ENCODE measurements at places on chromosomes 2 and 18.

DNA sequence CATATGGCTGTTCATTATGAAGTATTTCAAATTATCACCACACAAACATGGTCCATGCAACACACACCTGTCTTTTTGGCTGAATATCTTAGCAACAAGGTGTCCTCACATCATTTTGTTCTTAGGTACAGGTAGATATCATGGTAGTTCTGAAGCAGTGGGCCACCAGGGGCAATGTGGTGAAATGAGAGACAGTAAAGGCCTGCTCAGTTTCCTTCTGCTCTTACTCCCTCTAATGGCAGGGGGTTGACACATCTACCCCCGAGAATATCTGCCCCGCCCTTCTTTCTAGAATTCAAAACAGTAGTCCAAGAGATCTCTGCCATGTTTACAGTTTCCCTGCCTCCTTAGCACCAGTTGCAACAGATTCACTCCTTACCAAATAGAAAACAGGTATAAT lies 147.0 kb upstream of the KLHL14 start:
- peak; percentile 59 for DNase-seq

GRCh38 chr18:10936176-10937053 lies 213.0 kb downstream of the PIEZO2 start:
- DNase-seq = no peak

- DNase-seq = no peak
Observed at GRCh38 chr2:29544917-29545316, 376.5 kb downstream of the ALK start.

DNA sequence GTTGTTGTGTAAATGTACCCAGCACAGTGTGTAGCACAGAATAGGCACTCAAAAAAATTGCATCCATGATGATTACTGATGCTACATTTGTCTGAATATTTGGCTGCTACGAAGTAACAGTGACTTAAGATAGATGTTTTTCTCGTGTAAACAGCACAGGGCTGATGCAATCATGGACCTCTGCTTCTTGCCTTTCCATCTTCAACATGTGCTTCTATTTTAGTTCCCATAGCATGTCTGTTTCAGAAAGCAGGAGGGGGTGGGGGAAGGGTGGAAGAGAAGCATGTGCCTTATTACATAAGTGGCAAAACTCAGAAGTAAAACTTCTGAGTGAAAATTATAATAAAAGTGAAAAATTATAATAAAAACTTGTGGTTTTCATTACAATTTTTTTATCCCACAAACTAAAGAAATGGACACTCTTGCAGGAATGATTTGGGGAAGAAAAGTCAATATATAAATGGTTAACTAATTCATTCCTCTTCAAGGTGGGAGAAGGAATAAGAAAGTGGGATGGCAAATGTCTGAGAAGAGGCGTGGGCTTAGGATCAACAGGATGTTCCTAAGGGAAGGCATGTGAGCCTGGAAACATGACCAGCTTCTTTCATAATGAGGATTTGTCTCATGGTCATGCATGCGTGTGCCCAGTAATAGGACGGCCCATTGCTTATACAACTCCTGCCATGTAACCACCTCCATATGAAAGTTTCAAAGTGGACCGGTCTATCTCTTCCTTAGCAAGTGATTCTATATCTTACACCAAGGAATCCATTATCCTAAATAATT lies 27.2 kb downstream of the CCBE1 start:
- DNase-seq = no peak

DNA sequence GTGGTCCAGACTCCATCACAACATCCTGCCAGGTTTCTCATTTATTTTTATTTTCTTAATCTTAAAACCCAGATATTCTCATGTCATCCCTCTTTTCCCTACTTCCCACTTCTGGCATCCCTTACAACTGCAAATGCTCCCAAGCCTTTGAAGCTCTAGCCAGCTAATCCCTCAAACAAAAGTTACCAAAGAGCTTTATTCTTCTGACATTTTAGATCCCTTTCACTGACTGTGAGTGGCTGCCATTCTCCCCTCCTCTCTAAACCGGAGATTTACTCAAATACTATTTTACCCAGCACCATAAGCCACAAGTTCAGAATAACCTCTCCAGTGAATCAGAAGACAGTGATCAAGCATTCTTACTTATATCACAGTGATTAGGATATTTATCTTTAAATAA lies 569.0 kb upstream of the SYT4 start:
- DNase-seq = no peak

DNA sequence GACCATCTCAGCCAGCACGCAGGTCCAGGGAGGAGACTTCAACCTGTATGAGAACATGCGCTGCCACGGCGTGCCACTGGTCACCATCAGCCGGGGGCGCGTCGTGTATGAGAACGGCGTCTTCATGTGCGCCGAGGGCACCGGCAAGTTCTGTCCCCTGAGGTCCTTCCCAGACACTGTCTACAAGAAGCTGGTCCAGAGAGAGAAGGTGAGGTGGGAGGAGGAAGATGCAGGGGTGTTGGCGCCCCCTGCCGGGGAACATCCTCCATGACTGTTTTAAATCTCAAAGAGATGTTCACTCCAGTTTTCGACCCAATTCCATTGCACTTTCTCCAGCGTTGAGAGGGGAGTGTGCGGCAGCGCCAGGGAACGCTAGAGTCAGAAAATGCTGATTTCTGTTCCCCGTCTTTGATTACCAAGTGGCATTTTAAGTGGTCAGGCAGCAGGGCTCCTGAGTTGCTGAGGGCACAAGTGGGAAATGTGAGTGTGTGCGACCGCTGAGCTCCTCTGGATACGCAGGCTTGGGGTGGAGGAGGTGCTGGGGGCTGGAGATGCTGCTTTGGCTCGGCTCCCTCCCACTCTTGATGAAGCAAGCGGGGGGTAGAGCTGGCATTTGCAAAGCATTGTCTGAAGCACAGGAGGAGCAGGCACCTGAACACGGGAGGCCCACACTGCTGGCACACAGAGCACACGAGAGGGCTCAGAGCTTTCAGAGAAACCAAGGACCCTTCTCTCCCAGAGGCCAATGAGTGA lies 27.7 kb upstream of the MAPRE3 start:
- DNase-seq = peak; percentile 87

DNA sequence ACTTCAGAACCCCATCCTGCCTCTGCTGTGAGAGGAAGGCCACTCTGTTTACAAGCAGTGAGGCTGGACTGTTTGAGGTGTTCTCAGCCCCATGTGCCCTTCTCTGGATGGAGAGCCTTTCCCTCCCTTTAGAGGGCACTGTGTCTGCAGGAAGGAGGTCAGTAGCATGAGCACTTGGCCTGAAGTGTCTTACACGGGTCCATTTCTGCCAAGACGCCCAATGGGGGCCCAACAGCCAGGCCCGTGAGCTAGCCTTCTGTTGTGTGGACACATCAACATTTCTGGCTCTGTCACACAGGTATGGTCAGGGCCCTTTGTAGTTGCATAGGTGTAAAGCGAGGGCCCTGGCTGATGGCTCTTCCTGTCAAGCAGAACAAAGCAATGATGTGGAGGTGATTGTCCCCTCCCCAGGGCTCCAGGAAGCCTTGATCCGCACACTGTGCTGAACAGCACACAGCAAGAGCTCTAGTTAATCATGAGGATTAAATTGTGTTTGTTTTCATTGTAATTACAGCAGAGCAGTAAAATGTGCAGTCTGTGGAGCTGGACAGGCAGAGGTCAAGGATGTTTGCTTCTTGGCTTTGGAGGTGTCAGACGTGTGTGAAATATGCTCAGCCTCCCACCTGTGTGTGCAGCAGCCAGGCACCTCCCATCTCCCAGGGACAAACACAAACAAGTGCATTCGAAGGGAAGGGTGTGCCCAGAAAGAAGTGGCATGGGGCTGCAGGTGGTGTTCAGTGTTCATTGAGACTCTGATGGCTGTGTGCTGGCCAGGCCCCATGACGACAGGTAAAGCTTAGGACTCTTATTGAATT lies 132.1 kb downstream of the SH3RF3 start:
- peak; percentile 26 for DNase-seq

GRCh38 chr2:95058466-95058988 lies 33.0 kb downstream of the MAL start:
- no peak for DNase-seq

- no peak for DNase-seq
Observed at GRCh38 chr18:47877892-47878291, 52.6 kb downstream of the SMAD2 start.

- DNase-seq = peak; percentile 48
Observed at GRCh38 chr2:44942304-44943030, 965 bp downstream of the SIX3 start.

- DNase-seq = no peak
Observed at GRCh38 chr2:43950383-43951008, 45.3 kb downstream of the LRPPRC start.

- DNase-seq = no peak
Observed at GRCh38 chr2:60577682-60578283, 24.3 kb upstream of the BCL11A start.

GRCh38 chr18:45050712-45051601 lies 370.3 kb downstream of the SETBP1 start:
- DNase-seq = no peak

DNA sequence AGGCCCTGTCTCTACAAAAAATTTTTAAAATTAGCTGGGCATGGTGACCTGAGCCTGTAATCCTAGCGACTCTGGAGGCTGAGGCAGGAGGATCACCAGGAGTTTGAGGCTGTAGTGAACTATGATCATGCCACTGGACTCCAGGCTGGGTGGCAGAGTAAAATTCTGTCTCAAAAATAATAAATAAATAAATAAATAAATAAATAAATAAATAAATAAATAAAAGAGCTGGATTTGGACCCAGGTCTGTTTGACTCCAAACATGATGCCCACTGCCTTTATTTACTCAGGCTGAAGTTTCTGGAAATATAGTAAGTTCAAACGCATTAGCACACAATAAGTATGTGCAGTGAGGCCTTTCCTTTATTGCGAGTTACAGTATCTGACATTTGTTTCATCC lies 75.0 kb downstream of the THNSL2 start:
- no peak for DNase-seq

GRCh38 chr2:122129399-122129798 lies 373.9 kb downstream of the TSN start:
- no peak for DNase-seq

DNA sequence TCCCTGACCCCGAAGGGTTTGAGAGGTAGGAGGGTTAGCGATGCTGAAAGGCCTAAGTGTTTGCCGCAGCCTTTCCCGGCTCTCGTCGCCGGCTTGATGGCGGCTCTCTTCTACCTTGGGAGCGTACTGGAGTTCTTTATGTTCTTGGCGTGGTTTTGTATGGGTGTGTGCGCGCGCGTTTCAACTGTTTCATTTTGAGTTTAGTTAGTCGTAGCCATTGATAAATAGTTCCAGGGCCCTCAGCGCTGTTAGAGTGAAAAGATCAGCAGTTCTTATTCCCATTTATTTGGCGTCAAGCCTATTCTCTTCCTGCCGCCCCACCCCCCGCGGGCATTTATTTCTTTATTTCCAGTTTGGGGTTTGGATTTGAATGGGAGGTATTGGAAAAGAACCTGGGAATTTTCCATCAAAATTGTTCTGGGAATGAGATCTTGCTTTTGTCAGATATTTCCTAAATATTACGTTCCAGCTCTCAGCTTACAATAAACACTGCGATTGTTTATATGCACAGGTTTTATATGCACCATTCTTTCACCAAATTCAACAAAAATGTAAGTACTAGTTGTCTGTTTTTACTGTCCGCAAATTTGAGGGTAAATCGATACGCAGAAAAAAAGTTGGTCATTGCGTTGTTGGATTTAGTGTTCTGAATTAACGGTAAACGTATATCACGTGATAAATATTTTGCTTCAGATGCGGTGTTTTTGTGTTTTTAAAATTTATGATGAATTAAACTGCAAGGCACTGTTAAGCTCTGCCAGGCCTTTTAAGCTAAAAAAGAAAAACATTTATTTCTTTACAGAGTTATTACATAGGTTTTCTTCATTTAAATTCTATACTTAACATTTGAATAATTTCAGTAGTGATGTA lies 954 bp downstream of the CCNT2 start:
- DNase-seq = no peak

- peak; percentile 65 for DNase-seq
Observed at GRCh38 chr2:176128982-176129796, at the start of gene HOXD8. HOXD8 (plus strand) TSS chr2:176129705; CDS start chr2:176130367, 662 bp downstream.

DNA sequence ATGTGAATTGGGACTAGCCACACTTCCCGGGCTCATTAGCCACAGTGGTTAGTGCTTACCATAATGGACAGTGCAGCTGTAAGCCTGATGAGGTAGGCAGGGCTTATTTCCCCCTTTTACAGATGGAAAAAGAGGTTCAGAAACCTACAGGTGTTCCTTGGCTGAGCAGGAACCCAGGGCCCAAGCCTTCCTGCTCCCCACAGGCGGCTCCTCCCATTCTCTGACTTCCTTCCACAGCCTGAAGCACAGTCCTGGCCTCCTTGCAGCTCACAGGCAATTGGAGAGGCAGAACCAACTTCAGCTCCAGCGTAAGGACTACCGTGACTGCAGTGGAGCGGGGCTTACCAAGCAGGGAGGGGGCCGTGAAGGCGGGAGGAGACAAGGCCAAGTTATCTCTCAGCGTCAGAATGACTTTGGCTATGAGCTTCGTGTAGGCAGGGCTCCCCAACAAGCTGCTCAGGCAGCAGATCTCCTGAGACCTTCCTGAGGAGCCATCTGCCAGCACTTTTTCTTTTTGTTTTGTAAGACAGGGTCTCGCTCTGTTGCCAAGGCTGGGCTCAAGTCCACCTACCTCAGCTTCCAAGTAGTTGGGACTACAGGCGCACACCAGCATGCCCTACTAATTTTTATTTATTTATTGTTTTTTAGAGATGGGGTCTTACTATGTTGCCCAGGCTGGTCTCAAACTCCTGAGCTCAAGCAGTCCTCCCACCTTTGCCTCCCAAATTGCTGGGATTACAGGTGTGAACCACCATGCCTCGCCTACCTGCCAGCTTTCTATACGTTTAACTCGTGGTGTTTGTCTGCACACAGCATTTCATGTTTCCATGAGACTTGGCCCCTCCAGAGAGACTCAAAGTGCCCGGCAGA lies 34.2 kb upstream of the NT5DC4 start:
- DNase-seq = no peak

- no peak for DNase-seq
Observed at GRCh38 chr2:160201849-160202539, 1.9 kb upstream of the ITGB6 start.

GRCh38 chr18:506801-507200 lies 6.3 kb upstream of the COLEC12 start:
- no peak for DNase-seq

GRCh38 chr2:31082002-31082401 lies 56.2 kb downstream of the GALNT14 start:
- DNase-seq = no peak
